ENCODE measurements at places on chromosomes 11 and 22.
A peak's percentile ranks its signal among the peaks of the same experiment; 100 is the strongest.

DNA sequence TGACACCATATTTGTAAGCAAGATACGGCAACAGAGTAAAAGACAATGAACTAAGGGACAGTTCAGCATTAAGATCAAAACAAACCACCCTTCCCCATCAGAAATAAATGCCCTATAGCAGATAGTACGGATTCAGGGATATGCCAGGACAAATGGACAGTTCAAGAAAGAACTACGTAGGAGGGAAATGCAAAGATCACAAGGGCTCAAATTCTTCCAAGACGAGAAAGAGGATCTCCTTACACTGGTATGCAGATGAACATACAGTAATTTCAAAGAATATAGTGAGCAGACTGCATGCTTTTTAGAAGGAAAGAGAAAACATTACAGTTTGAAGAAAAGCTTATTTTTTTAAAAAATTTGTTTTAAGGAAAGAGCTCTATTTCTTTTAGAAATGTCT, 124.7 kb upstream of the APOA1 start:
- DNase-seq = no peak
- no peaks in the 10 kb centered on the region for H3K27me3 ChIP-seq
- peaks cover 28% of the 10 kb centered on the region for H3K4me1 ChIP-seq
- H3K4me3 ChIP-seq = no peak overlapping the region
- H3K36me3 ChIP-seq = no peaks in the 10 kb centered on the region

DNA sequence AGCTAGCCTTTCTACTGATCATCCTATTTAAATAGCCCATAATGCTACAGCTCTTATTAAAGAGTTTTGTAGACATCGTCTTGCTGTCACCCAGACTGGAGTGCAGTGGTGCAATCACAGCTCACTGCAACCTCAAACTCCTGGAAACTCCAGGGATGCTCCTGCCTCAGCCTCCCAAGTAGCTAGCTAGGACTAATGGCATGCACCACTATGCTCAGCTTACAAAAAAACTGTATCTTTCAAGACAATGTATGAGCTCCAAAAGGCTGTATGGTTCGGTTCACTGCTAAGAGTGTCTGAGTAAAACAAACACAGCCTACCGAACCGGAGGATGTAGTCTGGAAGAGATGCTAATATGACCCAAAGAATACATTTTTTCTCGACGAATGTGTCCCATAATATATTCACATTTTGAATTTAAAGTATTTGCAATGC, 2.6 kb downstream of the TAF1D start:
- H3K27ac ChIP-seq = peak overlapping the region; percentile 95
- no peaks in the 10 kb centered on the region for H3K27me3 ChIP-seq
- peak overlapping the region; percentile 100 for H3K4me3 ChIP-seq
- H3K4me1 ChIP-seq = peaks cover 63% of the 10 kb centered on the region

- no peak overlapping the region for H3K27ac ChIP-seq
- no peaks in the 10 kb centered on the region for H3K27me3 ChIP-seq
Measured at GRCh38 chr22:48902983-48903650, 924.6 kb downstream of the BRD1 start.

DNA sequence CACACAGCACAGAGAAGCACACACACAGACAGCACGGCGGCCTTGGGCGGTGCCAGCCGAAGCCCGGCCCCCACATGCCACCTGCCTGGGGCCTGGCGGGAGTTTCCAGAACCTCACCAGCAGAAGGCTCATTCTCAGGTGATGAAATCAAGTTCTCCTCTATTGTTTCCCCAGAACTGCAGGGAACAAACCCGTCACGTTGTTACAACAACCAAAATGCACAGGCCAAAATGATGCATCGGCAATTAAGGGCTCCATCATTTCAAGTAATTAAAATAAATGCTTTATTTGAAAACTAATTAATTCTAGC, 30.8 kb downstream of the GNB1L start:
- no peaks in the 10 kb centered on the region for H3K4me1 ChIP-seq
- no peaks in the 10 kb centered on the region for H3K27me3 ChIP-seq

DNA sequence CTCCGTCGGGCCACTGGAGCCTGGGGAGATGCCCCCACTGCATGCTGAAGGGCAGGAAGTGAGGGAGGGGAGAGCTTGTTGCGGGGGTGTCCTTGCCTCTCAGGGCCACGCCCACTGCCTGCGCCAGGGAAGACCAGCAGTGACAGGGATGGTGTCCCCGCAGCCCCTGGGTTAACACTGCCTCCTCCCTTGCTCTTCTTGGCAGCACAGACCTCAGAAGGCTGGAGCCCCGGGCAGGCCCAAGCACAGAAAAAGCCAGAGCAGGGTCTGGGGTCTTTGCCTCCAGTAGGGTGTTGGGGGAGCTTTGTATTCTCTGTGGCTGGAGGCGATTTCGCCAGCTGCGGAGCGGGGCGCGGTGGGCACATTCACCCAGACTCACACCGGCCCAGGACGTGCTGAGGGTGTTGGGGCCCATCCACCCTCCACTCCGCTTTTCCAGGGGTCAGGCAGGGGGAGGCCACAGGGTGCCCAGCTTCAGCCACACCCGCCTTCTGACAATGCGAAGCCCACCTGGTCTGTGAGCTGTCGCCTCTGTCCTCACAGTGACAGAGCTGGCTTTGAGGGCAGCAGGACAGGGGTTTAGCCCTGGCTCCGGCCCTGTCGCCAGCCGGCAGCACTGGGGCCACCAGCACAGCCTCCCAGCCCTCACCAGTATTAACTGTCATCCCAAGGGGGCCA, 83.7 kb downstream of the CDKN1C start:
- H3K36me3 ChIP-seq = no peaks in the 10 kb centered on the region
- H3K4me1 ChIP-seq = no peaks in the 10 kb centered on the region
- no peak overlapping the region for H3K27ac ChIP-seq
- peaks cover 25% of the 10 kb centered on the region for H3K27me3 ChIP-seq
- no peak for DNase-seq

GRCh38 chr11:108906826-108907225, 242.0 kb downstream of the DDX10 start:
- no peaks in the 10 kb centered on the region for H3K36me3 ChIP-seq
- peak; percentile 53 for DNase-seq
- H3K27ac ChIP-seq = peak overlapping the region; percentile 51
- no peak overlapping the region for H3K4me3 ChIP-seq
- H3K27me3 ChIP-seq = no peaks in the 10 kb centered on the region

Data from GM23248 (cell line).